Vagina (tissue), 2 donors: ENCODE measurements at places on chromosomes 13 and 19.

DNA sequence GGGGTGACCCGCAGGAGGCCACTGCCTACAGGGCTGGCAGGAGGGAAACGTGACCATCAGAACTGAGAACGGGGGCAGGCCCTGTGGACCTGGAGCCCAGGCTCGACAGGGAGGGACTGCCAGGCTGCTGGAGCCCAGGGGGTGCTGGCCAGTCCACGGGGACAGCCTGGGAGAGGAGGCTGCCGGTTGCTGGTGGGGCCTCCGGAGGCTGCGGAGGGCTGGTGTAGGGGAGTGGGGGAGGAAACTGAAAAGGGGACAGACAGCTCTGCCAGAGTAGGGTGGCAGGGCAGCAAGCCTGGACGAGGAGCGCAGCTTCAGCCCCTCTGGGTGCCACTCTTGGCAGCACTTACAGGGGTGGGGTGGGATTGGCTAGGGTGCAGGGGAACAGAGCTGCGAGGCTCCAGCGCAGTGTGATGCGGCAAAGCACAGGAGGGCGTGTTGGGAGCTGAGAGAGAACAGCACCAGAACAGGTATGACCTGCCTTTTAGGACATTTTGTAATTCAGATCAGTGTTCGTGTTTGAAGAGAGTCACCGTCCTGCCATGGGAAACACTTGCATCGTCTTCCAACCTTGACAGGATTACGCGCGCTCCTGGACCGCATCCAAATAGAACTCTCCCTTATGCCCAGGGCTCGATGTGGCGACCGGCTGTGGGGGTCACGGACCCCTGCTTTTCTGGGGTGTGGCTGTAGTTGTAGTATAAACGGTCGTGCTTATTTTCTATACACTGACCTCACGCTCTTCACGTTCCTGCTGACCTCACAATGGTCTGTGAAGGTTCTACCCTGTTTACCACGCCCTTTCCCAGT is 19.9 kb upstream of the ARHGEF7 start:
- DNase-seq, result no peak

- no peak for DNase-seq
Observed at GRCh38 chr13:21015284-21015683, 46.1 kb downstream of the LATS2 start.

DNA sequence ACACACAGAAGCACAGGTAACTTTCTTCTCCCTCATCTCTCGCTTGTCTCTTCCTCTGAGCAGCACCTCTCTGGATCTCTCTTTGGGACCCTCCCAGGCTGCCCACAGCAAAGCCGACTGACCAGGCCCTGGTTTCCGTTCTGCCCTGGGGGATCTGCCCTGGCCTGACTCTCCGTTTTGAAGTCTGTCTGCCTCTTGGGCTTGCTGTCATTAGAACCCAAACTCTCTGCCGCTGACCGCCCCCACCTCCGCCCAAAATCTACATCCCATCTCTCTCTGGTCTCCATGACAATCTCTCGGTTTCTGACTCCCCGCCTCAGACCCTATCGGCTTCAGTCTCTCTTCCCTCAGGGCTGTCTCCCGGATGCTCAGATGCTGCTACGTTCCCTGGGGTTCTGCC is 6.9 kb downstream of the KCNC3 start:
- DNase-seq, result no peak

- DNase-seq, result no peak
Observed at GRCh38 chr13:97335488-97336134, 98.4 kb upstream of the RAP2A start.

GRCh38 chr13:71677124-71677523 is 189.9 kb downstream of the DACH1 start:
- DNase-seq, result no peak

DNA sequence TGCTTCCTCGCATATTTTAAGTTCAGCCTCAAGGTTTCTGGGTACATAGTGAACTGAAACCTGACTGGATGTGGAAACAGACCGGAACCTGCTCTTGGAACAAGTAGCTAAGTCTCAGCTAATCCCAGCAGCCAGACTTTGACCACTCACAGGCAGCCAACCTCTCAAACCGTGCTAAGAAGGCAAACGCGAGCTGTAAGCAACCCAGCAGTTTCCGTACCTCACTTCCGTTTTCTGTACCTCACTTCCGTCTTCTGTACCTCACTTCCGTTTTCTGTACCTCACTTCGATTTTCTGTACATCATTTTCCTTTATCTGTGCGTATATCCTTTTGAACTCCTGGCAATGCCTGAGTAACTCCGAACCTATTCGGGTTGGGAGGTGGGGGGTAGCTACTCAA is 96.8 kb downstream of the SUCLA2 start:
- DNase-seq, result no peak

- DNase-seq, result no peak
Observed at GRCh38 chr19:1449467-1450442, at the start of gene APC2. Gene APC2 (plus strand): TSS chr19:1450121. CDS start chr19:1453002, 2,881 bp downstream.

- no peak for DNase-seq
Observed at GRCh38 chr13:78383071-78383484, 220.3 kb downstream of the POU4F1 start.

DNA sequence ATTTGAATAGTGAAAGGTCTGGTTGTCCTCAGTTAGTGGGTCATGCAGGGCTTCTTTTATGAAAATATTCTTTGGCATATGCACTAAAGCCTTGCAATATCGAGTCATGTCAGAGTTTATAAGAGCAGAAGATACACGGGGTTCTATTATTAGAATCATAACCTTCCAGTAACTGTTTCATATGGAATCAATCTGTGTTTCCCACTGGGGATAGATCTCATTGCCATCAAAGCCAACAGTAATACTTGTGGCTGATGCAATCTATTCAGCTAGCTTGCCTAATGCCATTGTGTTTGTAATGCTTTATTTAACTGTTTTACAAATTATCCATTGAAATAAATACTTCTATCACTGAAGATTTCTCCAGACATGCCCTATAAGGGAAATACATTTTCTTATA is 746.9 kb upstream of the PCDH9 start:
- no peak for DNase-seq

DNA sequence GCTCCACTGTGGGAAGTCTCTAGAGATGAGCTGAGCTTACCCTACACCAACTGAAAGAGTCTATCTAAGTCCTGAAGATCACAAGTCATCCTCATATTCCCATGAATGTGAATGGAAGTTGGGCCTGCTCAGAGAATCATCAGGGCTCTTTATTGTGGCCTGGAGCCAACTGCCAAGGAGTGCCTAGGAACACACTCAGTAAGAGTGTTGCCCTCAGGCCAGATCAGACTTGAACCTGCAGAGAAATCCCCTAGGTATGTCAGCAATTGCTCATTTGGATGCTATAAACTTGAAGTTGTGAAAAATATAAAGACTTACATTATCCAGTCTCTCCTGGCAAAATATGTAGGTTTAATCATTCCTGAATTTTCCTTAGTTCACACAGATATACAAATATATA is 1070.2 kb downstream of the EFNB2 start:
- no peak for DNase-seq

DNA sequence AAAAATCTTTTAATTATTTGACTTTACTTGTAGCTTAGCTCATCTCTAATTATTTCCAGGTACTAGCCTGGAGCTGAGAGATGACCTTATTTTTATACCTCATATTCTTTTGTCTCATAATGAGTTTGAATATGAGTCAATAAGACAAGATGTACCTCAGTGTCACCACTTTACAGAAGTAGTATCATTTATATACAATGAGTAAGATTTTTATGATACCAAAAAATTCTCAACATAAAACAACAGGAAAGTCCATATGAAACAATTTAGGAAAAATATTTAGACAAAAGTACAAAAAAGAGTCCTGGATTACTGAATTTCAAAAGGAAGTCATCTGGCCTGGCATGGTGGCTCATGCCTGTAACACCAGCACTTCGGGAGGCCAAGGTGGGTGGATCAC is 21.4 kb upstream of the USP12 start:
- DNase-seq, result no peak

- DNase-seq, result no peak
Observed at GRCh38 chr13:28423010-28423409, 71.9 kb downstream of the FLT1 start.

DNA sequence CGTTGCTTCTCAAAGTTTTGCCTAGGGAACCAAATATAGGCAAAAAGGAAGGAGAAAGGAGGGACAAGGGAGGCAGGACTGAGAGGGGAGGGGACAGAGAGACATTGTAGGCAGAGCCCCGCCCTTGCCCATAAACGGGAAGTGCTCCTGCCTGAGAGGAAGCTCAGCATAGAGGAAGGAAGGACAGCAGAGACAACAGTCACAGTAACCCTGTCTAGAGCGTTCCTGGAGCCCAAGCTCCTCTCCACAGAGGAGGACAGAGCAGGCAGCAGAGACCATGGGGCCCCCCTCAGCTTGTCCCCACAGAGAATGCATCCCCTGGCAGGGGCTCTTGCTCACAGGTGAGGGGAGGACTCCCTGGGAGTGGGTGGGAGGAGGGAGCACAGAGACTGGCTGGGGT is at the start of gene CEACAM21:
TSS of gene CEACAM21 (plus strand) at position 169 of the 400 bp plus-strand sequence. CDS start at position 278, 109 bp downstream.
- no peak for DNase-seq

DNA sequence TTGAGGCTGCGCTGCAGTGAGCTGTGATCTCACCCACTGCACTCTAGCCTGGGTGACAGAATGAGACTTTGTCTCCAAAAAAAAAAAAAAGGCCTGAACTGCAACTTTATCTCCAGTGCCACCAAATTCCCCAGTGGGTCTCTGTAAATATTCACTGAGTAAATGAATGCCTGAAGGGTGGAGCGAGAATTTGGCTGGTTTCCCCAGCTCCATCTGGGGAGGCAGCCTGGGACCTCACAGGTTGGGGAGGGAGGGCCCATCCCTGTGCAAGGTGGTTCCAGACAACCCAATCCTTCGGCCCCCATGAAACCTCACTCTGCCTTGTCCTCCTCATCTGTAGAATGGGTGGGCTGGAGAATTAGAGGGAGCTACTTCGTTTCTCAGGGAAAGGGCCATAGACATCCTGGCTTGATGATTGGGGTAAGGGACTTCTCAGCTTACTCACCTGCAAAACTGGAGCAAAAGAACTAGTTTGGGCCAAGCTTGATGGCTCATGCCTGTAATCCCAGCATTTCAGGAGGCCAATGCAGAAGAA is 4.2 kb upstream of the PKN1 start:
- DNase-seq, result no peak

DNA sequence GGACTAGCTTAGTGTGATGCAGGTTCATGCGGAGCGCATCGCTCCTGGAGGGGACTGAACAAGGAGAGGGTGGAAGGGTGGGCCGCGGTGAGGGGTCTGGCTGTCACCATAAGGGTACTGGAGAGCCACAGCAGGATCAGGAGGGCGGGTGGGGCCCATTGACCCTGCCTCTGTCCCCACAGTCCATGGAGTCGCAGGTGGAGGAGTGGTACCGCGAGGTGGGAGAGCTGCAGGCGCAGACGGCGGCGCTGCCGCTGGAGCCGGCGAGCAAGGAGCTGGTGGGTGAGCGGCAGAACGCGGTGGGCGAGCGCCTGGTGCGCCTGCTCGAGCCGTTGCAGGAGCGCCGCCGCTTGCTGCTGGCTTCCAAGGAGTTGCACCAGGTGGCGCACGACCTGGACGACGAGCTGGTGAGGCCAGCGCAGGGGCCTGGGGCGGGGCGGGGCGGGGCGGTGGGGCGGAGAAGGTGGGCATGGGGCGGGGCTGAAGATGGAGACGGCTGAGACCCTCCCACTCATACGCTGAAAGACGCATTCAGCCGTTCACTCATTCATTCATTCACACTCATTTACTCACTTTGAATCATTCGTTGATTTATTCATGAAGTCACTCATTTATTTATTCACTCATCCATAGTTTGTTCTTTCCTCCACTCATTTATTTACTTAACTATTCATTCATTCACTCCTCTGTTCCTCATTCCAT is 27.5 kb upstream of the SHKBP1 start:
- no peak for DNase-seq

- DNase-seq, result no peak
Observed at GRCh38 chr19:18418483-18419194, 559 bp upstream of the SSBP4 start.

- no peak for DNase-seq
Observed at GRCh38 chr19:53374743-53375142, 9.2 kb downstream of the ZNF525 start.

GRCh38 chr13:93378184-93378583 is 151.6 kb downstream of the GPC6 start:
- no peak for DNase-seq

DNA sequence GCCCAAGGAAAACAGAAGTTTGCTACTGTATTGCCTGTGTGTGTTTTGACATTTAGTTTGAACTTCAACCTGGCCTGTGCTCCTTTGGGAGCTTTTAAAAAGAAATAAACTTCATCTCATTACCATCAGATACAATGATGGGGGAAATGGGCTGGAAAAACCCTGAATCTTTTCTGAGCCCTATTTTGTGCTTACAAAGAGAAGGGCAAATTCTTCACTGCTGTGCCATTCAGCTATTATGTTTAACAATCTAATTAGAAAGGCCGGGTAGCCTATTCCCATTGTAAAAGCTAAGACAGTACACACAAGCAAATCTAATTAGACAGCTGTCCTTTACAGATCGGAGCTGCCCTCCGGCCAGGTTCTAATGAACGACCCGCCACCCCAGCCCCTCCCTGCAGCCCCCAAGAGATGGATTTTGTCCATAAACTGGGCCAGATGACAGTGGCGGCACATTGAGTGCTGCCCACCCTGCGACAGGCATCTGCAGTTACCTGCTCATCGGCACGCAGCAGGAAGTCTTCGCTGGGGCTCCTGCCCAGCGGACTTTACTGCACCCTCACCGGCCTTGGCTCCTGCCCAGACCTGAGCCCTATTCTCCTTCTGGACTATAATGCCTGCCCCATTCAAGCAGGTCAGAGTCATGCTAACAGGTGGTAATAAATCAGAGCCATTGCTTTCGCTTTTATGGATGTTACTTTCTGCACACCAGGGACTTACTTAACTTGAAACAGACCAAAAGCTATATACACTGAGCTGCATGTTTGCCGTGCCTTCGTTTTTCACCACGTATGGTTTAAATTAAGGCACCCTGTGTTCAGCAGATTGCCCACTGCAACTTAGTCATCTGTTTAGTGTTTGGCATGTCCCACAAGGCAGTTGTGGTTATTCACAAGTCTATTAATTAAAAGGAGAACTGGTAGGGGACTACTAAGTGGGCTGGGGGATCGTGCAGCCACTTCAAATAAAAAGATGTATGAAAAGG is 549.6 kb downstream of the FGF9 start:
- DNase-seq, result no peak

DNA sequence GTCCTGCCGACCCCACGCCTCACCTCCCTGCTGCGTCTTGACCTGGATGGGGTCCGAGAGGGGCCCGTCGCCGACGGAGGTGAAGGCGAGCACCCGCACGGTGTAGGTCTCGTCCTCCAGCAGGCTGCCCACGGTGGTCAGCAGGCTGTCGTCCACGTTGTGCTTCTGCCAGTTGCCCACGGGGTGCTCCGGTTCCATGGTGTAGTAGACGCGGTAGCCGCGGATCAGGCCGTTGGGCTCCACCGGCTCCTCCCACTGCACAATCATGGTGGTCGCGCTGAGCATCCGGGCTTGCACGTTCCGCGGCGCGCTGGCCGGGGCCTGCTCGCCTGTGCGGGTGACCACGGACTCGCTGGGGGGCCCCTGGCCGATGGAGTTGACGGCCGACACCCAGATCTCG is 96.7 kb downstream of the PTPRS start:
- no peak for DNase-seq

- no peak for DNase-seq
Observed at GRCh38 chr19:44846455-44847143, 502 bp downstream of the NECTIN2 start.

- no peak for DNase-seq
Observed at GRCh38 chr19:33310606-33311325, 8.4 kb upstream of the CEBPA start.

GRCh38 chr13:99357131-99357596 is 50.0 kb upstream of the GPR183 start:
- no peak for DNase-seq
